Endodermal cell (in vitro differentiated cells): ENCODE measurements at places on chromosomes 2 and 18. TPM values are rescaled to one million over a fixed set of nuclear protein-coding genes. Genes with fewer than 3 reads are reported as not detected.

B3GNT7 gene
- total RNA-seq: 32.3 and 33.2 TPM in 2 replicates

SALL3 gene
- 5.0 to 10.0 TPM (median 9.5 TPM) in 3 replicates for total RNA-seq

IL1B gene
- not detected in 3 replicates for total RNA-seq

G6PC2 gene
- not detected in 3 replicates for total RNA-seq

CHRND gene
- 0.11 TPM in 1 of 2 replicates, not detected in the other for total RNA-seq

KIAA2012 gene
- 0.19 to 0.72 TPM (median 0.62 TPM) in 3 replicates for total RNA-seq

KCNK3 gene
- total RNA-seq: not detected in 3 replicates

INHA gene
- 0.95 to 12.5 TPM (median 1.5 TPM) in 3 replicates for total RNA-seq
